ENCODE measurements at places on chromosomes 7 and 10.

DNA sequence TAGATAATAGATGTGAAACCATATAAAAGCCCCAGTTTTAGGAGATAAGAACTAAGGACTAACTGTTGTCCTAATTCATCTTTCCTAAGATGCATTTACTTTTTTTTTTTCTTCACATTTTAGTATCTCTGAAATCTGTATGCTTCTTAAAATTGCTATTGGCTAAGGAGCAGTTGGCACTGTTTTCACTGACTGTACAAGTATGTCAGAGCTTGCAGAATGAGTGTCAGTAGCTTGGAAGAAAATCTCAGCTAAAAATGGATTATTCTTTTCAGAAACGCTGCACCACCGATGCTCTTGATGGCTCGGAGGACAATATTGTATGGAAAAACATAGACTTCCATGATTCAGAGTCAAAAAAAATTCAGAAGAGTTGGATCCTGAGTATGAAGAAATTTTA is 91.1 kb upstream of the DNAJB12 start:
- no peak for DNase-seq

DNA sequence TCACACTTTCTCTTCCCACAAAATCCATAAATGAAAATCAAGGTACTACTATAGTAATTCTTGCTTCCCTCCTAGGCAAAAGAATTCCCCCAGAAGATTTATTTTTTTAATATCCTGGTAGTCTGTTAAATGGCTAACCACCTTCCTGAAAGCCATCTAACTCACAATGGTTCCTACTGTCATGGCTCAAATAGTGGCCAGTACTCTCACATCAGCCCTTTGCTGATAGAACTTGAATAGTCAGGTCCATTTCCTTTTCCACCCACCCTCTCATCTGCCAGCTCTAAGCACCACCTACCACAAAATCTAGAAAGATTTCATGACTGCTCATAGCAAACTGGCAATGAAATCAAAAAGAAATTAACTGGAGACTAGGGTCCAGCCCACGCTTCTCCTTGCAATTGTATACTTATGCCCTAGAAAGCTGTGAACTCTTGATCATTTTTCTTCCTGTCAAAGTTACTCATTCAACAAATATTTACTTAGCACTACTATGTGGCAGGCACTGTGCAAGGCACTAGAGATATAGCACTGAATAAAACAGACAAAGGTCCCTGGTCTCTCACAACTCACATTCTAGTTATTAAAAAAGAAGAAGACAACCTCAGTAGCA is 60.4 kb downstream of the ARMH3 start:
- DNase-seq, result no peak

GRCh38 chr7:158317238-158318205 is 270.1 kb downstream of the PTPRN2 start:
- DNase-seq, result no peak

DNA sequence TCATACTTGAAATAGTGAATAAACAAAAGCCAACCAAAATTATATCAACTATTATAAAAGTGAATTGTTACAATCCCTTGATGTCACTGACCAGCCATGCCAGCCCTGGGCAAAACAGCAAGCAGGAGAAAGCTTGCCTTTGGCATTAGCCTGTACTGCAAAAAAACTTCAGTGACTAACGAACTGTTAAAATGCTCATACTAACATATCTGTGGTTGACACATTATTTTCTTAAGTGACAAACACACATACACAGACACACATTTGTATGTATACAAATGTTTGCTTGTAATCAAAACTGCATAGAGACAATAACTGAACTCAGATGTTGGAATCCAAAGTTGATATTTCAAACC is 29.5 kb downstream of the CHCHD3 start:
- DNase-seq, result no peak

DNA sequence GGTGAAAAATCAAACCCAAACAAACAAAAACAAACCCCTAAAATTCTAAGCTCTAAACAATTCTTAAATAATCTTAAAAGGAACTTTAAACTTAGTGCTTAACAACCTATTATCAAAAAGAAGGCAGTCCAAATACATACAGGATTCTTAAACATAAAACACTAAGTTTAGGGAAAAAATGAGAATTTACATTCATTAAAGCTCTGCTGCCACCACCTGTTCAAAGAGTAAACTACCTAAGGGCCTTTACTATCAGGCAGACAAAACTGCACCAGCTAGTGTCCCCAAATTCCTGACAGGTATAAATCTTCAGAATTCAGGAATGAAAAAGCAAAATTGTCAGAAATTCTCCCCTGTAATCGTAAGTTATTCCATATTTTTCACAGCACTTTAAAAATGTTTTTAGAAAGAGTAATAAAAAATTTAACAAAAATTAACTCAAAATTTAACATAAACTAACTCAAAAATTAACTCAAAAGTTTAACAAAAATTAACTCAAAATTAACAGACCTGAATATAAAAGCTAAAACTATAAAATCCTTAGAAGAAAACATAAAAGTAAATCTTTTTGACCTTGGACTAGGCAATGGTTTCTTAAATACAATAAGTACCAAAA is 55.1 kb downstream of the PDZD8 start:
- no peak for DNase-seq

GRCh38 chr7:143148651-143149050 is 16.8 kb downstream of the PIP start:
- no peak for DNase-seq

- DNase-seq, result no peak
Measured at GRCh38 chr7:48380921-48381320, 209.7 kb downstream of the ABCA13 start.
